NCI-H510A treated with DMSO at 0.1 percent for 48 hours (cell line): ENCODE measurements at places on chromosomes 4 and X.

DNA sequence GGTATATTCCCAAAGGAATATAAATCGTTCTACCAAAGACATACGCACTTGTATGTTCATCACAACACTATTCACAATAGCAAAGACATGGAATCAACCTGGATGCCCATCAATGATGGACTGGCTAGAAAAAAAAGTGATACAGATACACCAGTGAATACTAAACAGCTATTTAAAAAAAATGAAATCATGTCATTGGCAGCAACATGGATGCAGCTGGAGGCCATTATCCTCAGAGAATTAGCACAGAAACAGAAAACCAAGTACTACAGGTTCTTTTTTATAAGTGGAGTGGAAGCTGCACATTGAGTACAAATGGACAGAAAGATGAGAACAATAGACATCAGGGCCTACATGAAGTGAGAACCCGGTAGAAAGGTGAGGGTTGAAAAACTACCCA lies 81.4 kb downstream of the ANTXR2 start:
- no peak for DNase-seq

- no peak for DNase-seq
Observed at GRCh38 chrX:100341142-100341510, 68.9 kb downstream of the PCDH19 start.

DNA sequence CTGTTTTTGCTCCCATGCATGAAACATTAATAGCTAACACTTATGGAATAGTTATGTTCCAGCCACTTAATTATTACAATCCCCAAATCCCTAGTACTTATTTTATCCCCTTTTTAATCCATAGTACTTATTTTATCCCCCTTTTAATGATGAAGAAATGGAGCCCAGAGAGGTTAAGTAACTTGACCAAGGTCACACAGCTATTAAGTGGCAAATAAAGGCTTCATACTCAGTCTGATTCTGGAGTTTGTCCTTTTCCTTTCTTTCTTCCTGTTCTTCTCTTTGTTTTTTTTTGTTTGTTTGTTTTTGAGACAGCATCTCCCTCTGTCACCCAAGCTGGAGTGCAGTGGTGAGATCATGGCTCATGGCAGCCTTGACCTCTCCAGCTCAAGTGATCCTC lies 2.2 kb downstream of the NKAP start:
- DNase-seq: no peak

GRCh38 chr4:123399627-123400358 lies 3.2 kb downstream of the SPRY1 start:
- no peak for DNase-seq

DNA sequence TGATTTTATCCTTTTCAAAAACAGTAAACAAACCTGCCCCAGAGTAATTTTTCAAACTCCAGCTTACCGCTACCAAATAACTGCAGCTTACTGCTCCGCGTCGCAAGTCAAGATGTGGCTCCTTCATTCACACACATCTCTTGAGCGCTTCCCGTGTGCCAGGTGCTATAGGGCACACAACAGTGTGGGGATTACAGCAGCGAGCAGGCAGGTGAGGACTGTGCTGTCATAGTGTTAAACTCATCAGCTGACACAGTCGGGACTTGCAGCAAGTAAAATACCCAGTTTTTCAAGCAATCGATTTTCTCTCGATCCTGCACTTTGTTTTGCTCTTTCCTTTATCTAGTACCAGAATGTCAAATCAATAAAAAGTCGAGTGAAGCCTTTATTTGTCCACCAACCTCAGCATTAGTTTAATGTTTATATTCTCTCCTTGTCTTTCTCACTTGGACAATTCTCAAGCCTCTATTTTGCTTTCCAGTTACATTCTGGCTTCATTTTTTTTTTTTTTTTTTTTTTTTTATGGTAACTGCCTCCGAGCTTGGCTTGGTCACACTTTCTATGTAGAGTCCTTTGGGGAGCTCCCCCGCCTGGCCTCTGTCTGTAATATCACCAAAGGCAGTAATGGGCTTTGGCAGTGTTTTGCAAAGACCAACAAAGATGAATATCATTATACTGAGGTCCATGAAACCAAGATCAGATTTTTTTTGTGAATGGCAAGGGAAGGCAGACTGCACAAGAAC lies 8.3 kb upstream of the ASB5 start:
- DNase-seq: peak; percentile 53
